ENCODE measurements at places on chromosomes 11 and 22. TPM values are rescaled to one million over a fixed set of nuclear protein-coding genes. Genes with fewer than 3 reads are reported as not detected.
A peak's percentile ranks its signal among the peaks of the same experiment; 100 is the strongest.

FHIP1B gene
- polyA plus RNA-seq: 53.2 TPM

DNA sequence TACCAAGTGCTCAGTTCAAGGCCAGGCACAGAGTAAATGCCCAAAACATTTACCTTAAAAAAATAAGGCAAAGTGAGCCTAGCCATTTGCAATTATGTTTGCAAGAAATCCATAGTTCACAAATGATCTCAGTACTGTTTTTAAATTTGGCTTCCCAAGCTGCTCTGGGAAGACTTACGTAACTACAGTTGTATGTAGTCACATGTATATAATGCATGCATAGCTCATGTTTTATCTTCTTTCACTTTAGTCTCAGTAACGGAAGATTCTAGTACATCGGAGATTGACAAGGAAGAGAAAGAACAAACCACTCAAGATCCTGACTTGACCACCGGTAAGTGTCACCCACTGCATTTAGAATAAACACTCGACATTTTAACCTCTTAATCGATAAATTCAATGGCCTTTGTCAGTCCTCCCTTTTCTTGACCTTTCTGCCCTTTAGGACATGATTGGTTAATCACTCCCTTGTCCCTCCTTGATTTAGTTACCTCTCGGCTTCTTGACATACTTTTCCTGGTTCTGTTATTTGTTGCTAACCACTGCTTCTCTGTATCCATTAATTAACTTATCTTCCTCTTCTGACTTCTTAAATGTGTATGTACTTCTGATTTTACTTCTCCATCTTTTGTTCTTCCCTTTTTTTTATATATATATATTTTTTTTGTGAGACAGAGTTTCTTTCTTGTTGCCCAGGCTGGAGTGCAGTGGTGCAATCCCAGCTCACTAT lies 18.0 kb upstream of the JHY start:
- no peak for DNase-seq

- no peak for DNase-seq
Observed at GRCh38 chr11:63841554-63841953, 2.6 kb downstream of the MARK2 start.

DNA sequence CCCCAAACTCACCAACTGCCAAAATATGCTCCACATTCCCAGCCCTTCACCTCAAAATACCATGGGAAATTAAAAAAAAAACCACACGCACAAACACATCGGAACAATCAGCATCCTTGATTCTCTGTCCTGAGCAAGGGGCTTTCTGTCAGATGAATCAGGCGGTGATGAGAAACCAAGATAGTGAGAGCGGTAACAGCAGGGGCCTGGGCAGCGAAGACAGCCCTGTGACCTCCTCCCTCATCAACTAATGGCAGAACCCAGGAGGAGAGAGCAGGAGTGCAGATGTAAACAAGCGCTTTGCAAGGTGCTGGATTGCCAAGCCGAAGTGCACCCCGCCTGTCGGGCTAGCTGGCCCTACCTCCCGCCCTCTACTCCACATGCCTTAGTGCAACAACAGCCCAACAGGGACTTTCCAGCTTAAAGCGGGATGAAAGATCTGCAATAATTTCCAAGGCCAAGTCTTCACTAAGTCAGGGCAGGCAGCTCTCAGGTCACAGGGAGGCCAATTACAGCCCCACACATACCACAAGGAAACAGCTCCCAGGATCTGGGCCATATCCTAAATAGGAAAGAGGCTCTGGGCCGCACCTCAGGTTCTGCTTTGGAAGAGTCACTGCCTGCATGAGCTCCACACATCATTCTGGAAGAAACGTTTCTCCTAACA lies 72.2 kb upstream of the BID start:
- no peak for DNase-seq

GRCh38 chr22:44450503-44450902 lies 47.5 kb downstream of the RTL6 start:
- DNase-seq: no peak

- DNase-seq: no peak
Observed at GRCh38 chr11:130394615-130395014, 33.8 kb downstream of the ADAMTS8 start.

DNA sequence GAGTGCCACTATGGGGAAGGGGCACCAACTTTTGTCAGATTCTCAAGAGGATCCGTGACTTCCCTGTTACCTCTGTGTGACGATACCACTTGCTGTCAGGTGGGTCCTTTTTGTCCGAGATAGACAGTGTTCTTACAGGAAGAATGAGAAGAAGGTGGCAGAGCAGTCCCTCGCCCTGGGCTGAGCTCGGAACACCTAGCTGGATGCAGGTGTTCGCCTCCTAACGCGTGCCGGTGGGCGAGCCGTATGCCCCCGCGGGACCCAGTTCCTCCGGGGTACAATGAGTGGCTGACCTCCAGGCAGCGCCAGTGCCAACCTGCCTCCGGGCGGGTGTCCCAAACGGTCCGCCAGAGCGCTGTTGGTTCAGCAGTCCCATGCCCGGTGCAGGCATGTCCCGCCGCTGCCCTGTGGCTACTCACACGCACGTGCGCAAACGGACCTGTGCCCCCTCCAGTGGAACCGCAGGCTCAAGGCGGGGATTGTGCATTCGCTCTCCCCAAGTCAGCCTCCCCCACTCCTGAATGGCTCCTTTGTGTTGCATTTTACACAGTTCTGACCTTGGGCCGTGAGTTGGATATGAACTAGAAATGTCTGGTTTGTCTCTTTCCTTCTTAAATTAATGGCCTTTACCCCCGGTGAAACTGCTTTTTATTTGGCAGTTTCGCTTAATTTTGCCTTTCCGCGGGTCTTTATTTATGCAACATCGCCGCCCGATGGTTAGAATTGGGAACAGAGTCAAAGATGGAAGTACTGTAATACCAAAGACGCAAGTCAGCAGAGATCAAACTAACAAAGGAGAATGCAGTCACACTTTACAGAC lies 1.1 kb upstream of the ABTB2 start:
- DNase-seq: peak; percentile 68

Measured in renal cortex interstitium (tissue), 15 donors.